Endothelial cell (in vitro differentiated cells): ENCODE measurements at places on chromosomes 6 and 20.

GRCh38 chr6:17291778-17292177 lies 10.6 kb downstream of the RBM24 start:
- no peak for DNase-seq

- DNase-seq, result no peak
Observed at GRCh38 chr6:35698858-35699257, 10.1 kb upstream of the FKBP5 start.

DNA sequence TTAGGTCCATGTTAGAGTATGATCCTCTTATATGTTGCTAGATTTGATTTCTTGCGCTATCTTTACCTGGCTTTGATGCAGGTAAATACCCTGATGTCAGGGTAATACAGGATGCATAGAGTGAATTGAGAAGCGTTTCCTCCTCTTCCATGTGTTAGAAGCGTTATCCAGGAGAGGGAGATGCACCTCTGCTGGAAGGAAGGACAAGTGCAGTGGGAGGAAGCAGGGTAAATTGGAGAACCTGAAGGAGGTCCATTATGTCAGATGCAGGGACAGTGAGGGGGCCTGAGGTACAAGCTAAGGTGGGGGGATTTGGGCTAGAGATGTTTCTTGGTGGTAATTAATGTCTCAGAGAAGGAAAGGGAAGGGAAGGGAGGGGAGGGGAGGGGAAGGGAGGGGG lies 7.7 kb downstream of the SHLD1 start:
- DNase-seq, result no peak

GRCh38 chr6:30942338-30943060 lies 1.7 kb downstream of the MUCL3 start:
- peak; percentile 64 for DNase-seq
